NCI-H1930 (cell line): ENCODE measurements at places on chromosomes 12 and 14.

DNA sequence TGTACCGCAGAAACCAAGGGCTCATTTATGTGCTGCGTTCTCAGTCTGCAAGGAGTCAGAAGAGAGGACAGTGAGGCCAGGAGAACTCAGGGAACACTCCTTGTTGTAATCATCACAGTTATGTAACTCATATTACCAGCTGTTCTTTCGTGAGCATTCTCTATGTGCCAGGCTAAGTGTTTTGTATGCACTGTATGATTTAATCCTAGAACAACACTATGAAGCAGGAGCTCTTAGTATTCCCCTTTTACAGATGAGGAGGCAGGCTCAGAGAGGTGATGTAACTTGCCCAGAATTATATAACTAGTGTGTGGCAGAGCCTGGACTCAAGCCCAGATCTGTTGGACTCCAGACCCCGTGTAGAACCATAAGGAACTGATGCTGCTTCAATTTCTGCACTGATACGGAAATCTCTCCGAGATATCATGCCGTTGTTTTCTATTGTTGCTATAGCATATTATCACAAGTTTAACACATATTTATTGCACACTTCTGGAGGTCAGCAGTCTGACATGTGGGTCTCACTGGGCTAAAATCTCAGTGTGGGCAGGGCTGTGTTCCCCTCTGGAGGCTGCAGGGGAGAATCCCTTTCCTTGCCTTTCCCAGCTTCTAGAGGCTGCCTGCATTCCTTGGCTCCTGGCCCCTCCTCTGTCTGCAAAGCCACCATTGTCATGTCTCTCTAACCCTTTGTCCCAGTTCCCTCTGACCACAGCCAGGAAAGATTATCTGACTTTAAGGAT lies 16.3 kb upstream of the CD9 start:
- DNase-seq = no peak

DNA sequence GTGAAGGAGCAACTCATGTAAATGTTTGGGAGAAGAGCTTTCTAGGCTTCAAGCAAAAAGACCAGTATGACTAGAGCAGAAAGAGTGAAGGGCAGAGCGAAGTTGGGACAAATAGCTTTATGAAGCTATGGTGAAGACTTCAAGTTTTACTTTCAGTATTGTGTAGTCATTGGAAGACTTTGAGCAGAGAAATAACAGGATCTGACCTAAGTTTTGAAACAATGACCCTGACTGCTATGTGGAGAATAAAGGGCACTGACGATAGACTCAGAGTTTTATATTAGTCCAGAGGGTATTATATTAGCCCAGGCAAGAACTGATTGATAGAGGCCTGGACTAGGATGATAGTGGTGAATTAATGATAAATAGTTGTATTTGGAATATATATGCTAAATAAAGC lies 187.3 kb downstream of the KTN1 start:
- DNase-seq = no peak

- DNase-seq = no peak
Observed at GRCh38 chr12:93229494-93230325, 148.0 kb upstream of the NUDT4 start.

DNA sequence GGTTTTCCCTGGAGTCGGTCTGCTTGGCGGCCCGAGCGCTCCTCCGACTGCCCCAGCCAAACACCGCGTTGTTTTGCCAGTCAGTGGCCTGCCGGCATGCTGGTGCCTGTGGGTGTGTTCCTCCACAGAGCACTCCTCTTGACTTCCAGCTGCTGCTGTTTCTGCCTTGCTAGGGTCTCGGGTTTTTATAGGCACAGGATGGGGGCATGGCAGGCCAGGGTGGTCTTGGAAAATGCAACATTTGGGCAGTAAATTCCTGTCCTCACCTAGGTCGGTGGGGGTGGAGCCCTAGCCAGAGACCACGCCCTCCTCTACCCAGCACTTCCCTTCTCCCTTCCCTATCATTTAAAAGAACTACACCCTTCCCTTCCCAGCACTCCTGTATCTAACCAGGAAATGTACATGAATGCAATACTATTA lies 34.7 kb upstream of the VASH1 start:
- no peak for DNase-seq

DNA sequence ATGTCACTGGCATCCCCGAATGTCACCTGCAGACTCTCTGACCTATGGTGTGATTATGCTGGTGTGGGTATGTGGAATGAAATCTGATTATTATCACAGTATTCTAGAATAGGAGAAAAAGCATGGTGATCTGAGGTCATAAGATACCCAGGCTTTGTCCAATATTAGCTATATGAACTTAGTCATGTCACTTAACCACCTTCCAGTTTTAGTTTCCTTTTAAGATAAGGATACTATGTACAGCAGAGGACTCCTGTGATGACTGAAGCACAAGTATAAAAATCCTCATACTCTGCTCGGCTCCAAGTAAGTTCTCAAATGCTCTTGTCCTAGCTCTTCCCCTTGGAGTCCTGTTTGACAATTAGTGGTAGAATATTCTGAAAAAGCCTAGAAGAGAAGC lies 2.8 kb downstream of the GNS start:
- DNase-seq = no peak

GRCh38 chr12:9662488-9662887 lies 7.0 kb upstream of the CLEC2D start:
- no peak for DNase-seq

DNA sequence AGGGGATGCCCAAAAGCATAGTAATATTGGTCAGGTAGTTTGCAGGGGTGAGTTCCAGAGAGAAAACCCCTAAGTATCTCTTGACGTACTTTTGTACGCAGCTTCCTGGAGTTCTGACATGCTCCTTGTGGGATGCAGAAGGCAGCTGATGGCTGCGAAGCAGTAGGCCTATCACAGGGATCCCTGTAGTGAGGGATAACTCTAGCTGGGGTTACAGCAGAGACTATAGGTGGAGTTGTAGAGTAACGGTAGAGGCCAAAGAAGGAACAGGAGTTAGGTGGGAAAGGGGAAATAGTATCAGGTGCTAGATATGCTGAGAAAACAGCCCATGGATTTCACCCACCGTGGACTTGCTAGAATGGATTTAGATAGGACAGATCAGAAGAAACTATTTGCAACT lies 37.3 kb downstream of the MGST1 start:
- DNase-seq = no peak

DNA sequence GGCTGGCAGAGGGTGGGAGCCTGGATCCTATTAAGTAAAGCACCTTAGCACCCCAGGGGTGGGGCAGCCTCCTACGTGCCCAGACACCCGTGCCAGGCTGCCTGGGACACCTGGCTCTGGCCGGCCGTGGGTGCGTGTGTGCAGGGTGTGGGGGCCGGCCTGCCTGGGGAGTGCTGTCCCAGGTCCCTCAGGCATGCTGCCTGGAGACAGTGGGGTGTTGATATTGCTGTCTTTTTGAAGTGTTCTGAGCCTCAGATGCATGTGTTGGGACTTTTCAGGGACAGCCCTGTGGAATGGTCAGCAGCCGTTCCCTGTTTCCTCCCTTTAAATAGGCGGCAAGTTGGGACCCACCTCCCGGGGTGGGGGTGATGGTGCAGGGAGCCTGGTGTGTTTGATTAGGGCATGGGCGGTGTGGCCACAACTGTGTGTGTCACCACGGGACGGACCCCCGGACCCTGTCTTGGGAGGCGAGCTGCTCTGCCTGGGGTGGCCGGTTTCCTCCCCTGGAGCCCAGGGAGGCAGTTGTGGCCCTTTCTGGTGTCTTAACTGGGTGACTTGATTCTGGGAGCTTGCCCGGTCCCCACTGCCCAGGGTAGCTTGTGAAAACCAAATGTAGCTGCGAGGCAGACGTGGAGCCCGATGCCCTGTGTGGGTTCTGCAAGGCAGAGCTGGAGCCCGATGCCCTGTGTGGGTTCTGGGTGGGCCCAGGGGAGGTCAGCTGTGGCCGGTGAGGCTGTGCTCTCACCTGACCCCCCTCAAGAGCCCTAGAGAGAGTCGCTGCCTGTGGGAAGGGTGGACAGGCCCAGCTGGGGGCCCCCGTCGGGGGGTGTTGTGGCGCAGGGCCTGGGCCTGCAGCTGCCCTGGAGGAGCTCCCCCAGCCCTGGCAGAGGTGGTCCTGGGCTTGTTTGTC lies 8.2 kb downstream of the ULK1 start:
- no peak for DNase-seq

GRCh38 chr14:99245564-99246511 lies 26.2 kb downstream of the BCL11B start:
- DNase-seq = no peak

DNA sequence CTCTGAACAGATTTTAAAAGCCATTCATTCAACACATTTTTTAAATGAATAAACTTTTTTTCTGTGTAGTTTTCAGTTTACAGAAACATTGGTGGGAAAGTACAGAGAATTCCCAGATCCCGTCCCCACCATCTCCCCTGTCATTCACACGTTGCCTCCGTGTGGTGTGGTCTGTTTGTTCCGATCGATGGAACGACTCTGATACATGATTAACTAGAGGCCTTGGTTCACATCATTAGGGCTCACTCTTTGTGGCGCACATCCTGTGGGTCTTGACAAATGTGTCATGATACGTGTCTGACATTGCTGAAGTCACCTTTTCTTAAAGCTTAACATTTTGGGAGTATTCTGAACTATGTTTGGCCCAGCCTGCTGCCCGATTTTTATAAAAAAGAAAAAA lies 18.5 kb downstream of the MEG3 start:
- DNase-seq = no peak

DNA sequence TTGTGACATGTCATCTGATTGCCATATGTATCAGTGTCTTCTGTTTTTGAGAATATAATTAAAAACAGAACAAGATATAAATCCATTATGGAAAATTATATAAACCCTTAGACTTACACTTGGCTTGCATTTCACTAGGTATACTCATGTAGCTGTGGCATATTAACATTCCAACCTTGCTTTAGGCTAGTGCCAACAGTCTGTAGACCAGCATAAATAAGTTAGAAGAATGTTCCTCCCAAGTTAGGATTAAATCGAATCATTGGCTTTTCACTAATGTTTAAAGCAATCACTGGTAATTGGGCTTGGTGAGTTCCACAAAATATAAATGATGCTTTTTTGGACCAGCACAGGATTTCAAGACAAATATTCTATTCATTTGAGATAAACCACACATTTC lies 103.0 kb downstream of the LIN7A start:
- no peak for DNase-seq

GRCh38 chr12:19234171-19234704 lies 104.7 kb downstream of the PLEKHA5 start:
- DNase-seq = no peak

DNA sequence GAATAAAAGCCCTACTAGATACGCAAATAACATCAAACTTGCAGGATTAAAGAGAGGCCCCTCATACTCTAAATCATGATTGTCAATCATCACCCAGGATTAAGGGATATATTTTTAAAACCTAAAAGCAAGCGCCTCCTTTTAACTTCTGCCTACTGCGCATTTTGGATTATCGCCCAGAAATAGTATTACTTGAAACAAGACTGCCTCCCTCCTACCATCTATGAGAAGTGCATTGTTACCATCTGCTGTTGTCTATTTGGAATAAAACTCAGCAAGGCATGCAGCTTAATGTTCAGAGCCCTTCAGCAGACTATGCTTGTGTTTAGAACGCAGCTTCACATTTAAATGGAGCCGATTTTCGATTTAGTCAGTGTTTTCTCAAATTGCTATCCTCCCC lies 79.6 kb downstream of the EXOC5 start:
- no peak for DNase-seq

GRCh38 chr14:76806446-76806845 lies 6.2 kb downstream of the ANGEL1 start:
- DNase-seq = no peak

DNA sequence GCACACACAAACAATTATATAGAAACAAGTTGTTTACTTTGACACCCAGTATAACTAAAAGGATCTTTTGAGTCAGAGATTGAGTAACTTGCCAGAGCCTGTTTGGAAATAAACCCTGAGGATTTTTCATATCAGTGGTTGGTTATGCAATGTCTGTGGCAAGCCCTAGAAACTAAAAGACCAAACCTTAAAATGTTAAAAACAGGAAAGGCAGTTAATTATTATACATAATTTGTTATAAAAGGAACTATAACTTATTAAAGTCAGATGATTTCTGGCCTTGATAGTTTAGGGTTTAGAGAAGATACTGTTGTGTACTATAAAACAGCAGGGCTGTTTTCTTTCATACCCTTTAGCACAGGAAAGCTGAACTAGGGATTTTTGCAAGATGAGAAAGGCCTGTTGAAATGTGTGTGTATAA lies 44.1 kb downstream of the PSEN1 start:
- DNase-seq = no peak

- DNase-seq = no peak
Observed at GRCh38 chr12:12881151-12881909, 10.0 kb upstream of the GPRC5A start.

GRCh38 chr14:50357124-50357523 lies 39.6 kb downstream of the CDKL1 start:
- no peak for DNase-seq

DNA sequence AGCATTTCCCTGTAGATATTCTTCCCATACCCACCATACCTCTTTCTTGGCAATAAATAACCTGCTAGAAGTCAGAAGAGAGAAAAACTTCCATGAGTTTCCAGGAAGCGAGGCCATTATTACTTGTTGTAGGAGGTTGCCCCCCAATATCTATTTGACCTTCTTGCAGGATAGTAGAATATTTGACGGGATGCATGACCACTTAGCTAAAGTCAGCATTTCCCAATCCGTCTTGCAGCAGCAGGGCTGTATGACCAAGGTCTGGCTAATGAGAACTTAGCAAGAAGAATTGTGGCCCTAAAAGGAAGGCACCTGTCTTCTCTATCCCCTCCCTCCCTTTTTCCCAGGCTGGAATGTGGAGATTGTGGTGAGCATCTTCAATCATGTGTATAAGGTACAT lies 51.5 kb downstream of the NINJ2 start:
- DNase-seq = no peak
